ENCODE measurements at places on chromosomes 6 and 20. TPM values are rescaled to one million over a fixed set of nuclear protein-coding genes. Genes with fewer than 3 reads are reported as not detected.

The SPINT4 gene
- total RNA-seq, result not detected

The SIRPB2 gene
- 1.2 TPM for total RNA-seq

The NKX2-4 gene
- not detected for total RNA-seq

The SRF gene
- 29.2 TPM for total RNA-seq

The ASIP gene
- not detected for total RNA-seq

The APCDD1L gene
- total RNA-seq, result 1.2 TPM

The NFYA gene
- 24.1 TPM for total RNA-seq

GRCh38 chr6:135753196-135753595 lies 98.3 kb upstream of the PDE7B start:
- no peak for DNase-seq

DNA sequence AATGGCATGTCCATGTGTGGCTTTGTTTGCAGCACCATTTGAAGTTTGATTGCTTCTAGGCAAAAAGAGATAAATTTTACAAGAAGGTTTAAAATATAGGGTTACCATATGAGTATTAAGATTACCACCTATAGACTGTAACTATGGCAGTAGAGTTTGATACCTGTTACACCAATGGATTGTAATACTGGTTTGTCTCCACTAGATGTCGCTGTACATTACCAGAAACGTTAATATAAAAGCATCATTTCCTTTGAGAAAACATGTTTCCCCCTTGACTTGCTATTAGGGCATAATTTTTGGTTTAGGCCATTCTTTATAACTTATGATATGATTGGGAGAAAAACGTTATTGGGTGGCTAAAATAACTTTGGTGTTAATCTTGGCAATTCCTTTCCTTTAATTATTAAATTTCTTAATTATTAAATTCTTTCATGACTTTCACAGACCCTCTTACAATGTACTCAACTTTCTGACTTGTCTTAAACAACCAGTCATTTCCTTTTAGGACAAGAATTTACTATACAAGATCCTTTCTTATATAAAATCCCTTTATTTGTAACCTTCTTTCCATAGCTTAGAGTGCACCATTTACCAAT lies 42.8 kb downstream of the HLA-DPB1 start:
- no peak for DNase-seq

DNA sequence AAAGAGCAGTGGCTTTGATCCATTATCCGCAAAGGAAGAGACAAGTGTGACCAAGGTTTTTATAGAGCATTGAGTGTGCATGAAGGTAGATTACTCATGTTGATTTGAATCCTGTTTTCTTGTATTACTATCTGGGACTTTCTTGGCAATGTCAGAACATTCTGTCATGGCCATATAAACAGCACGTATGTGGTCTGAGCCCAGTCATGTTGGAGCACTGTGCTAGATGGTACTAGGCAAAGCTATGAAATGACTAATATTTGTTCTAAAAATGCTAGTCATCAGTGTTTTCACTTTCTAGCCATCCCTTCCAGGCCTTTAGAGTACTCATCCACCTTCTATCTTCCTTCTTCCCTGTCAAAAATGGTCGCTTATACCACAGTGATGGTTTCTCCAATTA lies 278.6 kb upstream of the FLRT3 start:
- no peak for DNase-seq

- no peak for DNase-seq
Observed at GRCh38 chr6:166950443-166950821, 5.9 kb downstream of the RNASET2 start.

GRCh38 chr20:50532221-50532620 lies 22.0 kb downstream of the PTPN1 start:
- DNase-seq, result no peak

GRCh38 chr6:71886184-71887005 lies at the start of gene RIMS1:
Gene RIMS1, plus strand, starts transcription at chr6:71886550. Its CDS starts 474 bp downstream, at chr6:71887024.
- no peak for DNase-seq

- no peak for DNase-seq
Observed at GRCh38 chr6:168999392-168999791, 254.3 kb downstream of the THBS2 start.

DNA sequence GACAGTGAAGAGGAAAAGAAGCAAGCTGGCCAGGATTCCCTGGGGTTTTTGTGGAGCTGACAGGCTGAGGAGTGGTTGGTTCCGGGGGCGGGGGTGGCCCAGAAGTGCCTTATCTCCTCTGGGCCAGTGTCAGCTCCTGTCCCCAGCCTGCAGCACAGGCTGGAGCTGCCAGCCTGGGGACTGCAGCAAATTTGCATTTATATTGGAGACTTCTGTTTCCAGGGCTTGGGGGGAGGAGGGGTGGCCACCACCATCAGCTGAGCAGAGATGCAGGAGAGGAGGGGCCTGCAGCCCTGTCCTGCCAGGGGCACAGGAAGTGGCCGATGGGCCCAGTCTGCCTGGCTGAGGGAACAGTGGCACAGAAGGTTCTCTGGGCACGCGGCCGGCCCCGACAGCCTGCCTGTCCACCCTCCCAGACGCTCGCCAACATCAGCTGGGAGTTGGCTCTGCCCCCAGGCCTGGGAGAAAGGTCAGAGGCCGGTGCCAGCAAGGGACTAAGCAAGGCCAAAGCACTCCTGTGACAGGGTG lies 24.3 kb upstream of the SCRT2 start:
- DNase-seq, result no peak

DNA sequence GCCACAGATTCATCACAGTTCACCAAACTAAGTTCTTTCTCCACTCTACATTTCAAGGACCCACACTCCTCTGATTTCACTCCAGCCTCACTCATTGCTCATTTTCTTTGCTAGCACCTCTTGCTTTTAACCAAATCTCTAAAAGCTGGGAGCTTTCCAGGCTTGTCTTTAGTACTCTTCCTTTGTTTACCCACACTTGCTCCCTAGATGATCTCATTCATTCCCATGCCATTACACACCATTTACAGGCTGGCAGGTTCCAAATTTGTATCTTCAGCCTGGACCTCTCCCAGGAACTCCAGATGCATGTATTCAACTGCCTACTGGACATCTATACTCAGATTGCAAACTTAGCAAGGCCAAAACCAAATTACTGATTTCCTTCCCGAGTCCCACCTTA lies 5.3 kb upstream of the GUCA1B start:
- no peak for DNase-seq

GRCh38 chr6:145090801-145091585 lies 644.3 kb downstream of the EPM2A start:
- DNase-seq, result no peak

- no peak for DNase-seq
Observed at GRCh38 chr6:72975352-72975752, 249.9 kb downstream of the KHDC1L start.

Data from suprapubic skin (tissue), 4 donors.